T-helper 17 cell (primary cell): ENCODE measurements at places on chromosomes 5 and 9.

- H3K27ac ChIP-seq, result peak overlapping the region; percentile 98
- no peaks in the 10 kb centered on the region for H3K27me3 ChIP-seq
- peak overlapping the region; percentile 85 for H3K4me3 ChIP-seq
- no peak for DNase-seq
These were observed 26.9 kb downstream of the ADAM19 start for GRCh38 chr5:157548513-157549282.

DNA sequence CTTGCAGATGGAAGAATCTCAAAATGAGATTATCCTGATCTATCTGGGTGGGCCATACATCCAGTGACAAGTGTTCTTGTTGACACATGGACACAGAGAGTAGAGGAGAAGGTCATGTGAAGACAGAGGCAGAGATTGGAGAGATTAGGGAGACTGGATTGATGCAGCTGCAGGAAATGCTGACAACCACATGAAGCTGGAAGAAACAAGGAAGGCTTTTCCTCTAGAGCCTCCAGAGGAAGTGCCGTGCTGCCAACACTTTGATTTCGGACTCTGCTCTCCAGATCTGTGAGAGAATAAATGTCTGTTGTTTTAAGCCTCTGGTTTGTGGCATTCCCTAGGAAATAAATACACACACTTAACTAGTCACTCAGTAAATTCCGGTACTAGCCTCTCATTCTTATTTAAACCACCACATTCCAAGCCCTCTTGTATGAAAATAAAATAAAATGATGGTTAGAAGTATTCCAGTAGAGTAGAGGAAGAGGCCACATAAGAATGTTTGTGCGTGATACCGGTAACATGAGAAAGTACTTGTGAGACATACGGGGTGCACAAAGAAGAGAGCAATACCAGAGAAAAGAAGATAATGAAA is 110.9 kb upstream of the DMAC1 start:
- DNase-seq, result no peak
- peaks cover 8% of the 10 kb centered on the region for H3K27me3 ChIP-seq
- peaks cover 5% of the 10 kb centered on the region for H3K4me1 ChIP-seq
- no peak overlapping the region for H3K4me3 ChIP-seq

- no peak overlapping the region for H3K4me3 ChIP-seq
- no peak for DNase-seq
- H3K4me1 ChIP-seq, result peaks cover 57% of the 10 kb centered on the region
- H3K36me3 ChIP-seq, result no peaks in the 10 kb centered on the region
- H3K27me3 ChIP-seq, result no peaks in the 10 kb centered on the region
- H3K27ac ChIP-seq, result peak overlapping the region; percentile 62
These were observed 110.7 kb upstream of the SPRY4 start for GRCh38 chr5:142435410-142436115.

- no peak overlapping the region for H3K4me3 ChIP-seq
- no peaks in the 10 kb centered on the region for H3K4me1 ChIP-seq
- no peak for DNase-seq
- no peak overlapping the region for H3K27ac ChIP-seq
- H3K27me3 ChIP-seq, result peaks cover 78% of the 10 kb centered on the region
These were observed 5.6 kb upstream of the NTNG2 start for GRCh38 chr9:132156262-132156661.

DNA sequence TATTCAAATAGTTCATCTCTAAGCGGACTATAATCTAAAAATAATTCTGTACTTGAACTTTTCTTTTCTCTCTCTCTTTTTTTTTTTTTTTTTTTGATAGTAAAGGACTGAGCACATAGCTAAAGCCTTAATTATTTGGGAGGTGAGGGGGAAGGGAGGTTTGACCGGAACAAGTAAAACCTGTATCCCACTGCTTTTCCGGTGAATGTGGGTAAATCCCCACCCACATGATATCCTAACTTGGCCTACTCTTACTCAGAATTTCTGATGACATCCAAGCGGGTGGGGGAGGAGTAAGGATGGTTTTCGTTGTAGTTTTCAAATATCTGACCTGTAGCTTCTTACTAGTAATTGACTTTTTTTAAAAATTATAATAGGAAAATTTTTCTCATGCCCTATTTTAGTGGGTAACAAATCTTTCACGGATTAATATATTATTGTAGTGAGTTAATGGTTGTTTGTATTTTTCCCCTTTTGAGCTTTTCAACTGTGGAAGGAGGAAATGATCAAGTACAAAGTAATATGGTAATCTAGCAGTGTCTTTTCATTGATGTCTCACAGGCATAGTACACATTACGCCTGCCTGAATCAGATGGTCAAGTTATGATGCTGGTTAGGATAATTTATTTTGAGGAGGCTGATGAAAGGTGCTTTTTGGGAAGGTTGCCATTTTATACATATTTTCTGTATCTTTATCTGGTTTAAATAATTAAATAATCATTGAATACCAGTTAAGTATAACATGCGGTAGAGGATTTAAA is 2.2 kb upstream of the ELL2 start:
- no peak for DNase-seq
- H3K4me1 ChIP-seq, result peaks cover 34% of the 10 kb centered on the region
- H3K36me3 ChIP-seq, result peaks cover 5% of the 10 kb centered on the region
- no peak overlapping the region for H3K4me3 ChIP-seq

DNA sequence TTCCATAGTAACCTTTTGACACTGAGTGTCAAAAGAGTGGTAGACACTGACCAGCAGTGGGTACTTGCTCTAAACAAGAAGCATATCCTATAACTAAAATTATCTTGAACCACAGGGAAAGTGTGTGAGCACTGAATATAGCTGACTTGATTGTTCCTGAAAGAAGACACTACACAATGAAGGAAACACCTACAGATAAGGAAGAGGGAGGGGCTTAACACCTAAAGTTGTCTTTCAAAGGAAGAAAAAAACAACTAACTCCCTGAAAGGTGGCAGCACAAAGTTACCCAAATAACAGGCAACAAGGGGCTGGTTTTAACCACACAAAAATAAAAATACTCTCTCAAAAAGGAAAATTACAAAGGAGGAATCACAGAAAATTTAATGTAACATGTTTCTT is 6.6 kb downstream of the ELAVL2 start:
- no peak overlapping the region for H3K4me3 ChIP-seq
- H3K27me3 ChIP-seq, result peaks cover 12% of the 10 kb centered on the region
- DNase-seq, result no peak
- H3K27ac ChIP-seq, result no peak overlapping the region

GRCh38 chr9:102845827-102846371 is 149.2 kb upstream of the CYLC2 start:
- DNase-seq, result no peak
- no peak overlapping the region for H3K27ac ChIP-seq
- no peaks in the 10 kb centered on the region for H3K36me3 ChIP-seq
- H3K27me3 ChIP-seq, result no peaks in the 10 kb centered on the region
- no peaks in the 10 kb centered on the region for H3K4me1 ChIP-seq
- H3K4me3 ChIP-seq, result no peak overlapping the region

GRCh38 chr5:1124205-1125029 is 12.6 kb upstream of the SLC12A7 start:
- no peak for DNase-seq
- H3K36me3 ChIP-seq, result no peaks in the 10 kb centered on the region
- H3K4me1 ChIP-seq, result peaks cover 6% of the 10 kb centered on the region
- H3K27me3 ChIP-seq, result peaks cover 14% of the 10 kb centered on the region
- no peak overlapping the region for H3K4me3 ChIP-seq
- H3K27ac ChIP-seq, result no peak overlapping the region

- H3K27ac ChIP-seq, result peak overlapping the region; percentile 96
- H3K36me3 ChIP-seq, result peaks cover 3% of the 10 kb centered on the region
- no peaks in the 10 kb centered on the region for H3K27me3 ChIP-seq
- H3K4me3 ChIP-seq, result peak overlapping the region; percentile 96
These were observed 2.0 kb downstream of the MATR3 start for GRCh38 chr5:139295346-139296057.

GRCh38 chr9:68473790-68474189 is 66.9 kb downstream of the TMEM252 start:
- H3K4me1 ChIP-seq, result no peaks in the 10 kb centered on the region
- H3K27ac ChIP-seq, result no peak overlapping the region
- H3K4me3 ChIP-seq, result no peak overlapping the region
- H3K27me3 ChIP-seq, result peaks cover 44% of the 10 kb centered on the region
- no peak for DNase-seq

DNA sequence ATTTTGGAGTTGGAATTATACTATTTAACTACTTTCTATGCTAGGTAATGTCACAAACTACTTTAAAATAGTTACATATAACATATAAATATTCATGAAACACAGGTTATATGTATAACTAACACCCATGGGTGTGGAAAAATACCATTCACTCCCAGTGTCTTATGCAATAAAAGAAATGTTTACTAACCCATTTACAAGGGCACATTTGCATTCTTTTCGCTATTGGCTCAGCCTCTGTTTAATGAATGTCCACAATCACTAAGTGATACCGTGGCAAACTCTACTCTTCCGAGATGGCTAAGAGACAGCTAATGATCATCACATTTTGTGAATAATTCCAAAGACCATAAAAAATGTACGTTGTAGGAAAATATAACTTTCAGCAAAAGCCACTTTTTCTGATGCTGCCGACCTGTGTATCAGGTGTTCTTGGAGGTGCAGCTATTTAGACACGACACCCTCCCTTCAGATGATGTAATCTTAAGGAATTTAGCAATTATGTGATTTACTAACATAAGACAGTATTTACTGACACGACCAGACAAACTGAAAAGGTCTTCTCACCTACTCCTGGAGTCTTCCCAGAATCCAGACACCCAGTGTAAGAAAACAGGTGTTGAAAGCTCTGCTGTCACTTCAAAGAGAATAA is 121.7 kb upstream of the FAM120A start:
- H3K27ac ChIP-seq, result no peak overlapping the region
- no peak overlapping the region for H3K4me3 ChIP-seq
- H3K4me1 ChIP-seq, result peaks cover 2% of the 10 kb centered on the region
- no peak for DNase-seq
- peaks cover 5% of the 10 kb centered on the region for H3K27me3 ChIP-seq

DNA sequence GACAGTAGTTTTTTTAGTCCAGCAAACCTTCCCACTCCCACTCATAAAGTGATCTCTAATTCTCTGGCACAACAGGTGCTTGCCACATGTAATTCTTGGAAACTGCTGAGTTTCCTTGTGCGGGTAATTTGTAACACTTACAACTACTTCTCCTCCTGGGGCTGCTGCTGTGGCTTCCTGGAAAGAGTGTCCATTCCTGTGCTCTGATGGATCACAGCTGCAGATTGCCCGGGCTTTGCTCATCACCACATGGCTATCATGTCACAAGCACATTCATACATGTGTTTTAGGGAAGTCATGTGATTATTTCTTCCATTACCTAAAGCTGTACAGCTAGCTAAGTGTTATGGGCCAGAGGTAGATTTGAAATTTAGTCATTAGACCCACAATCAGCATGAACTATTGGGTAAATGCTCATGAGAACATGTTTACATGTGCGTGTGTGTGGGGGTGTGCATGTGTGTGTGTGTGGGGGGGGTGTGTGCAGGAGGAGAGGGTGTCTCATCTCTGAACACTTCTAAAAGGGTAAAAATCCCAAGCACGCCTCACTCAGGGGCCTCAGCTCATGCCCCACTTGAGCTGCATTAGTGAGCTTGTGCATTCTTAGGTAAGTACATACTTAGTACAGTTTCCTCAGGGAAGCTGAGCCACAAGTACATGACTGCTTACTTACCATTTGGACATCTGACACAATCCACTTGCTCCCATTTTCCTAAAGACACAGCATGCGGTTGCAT is 118.1 kb upstream of the CCDC112 start:
- H3K27ac ChIP-seq, result no peak overlapping the region
- H3K36me3 ChIP-seq, result no peaks in the 10 kb centered on the region
- H3K4me1 ChIP-seq, result no peaks in the 10 kb centered on the region

DNA sequence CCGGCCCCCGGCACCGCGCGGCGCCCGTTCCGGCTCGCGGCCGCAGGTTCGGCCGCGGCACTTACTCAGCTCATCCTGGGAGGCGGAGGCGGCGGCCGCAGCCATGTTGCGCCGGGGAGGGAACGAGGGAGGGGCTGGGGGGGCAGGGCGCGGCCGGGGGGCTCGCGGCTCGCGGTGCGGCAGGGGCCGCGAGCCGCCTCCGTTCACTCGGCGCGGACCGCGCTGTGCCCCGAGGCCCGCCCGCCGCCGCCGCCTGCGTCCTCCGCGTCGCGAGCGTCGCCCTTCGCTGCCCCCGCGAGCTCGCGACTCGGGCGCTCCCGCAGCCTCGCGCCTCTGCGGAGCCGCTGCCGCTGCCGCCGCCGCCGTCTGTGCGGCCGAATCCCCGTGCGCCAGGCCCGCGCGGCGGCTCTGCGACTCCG is 735 bp downstream of the ECPAS start:
- H3K4me3 ChIP-seq, result peak overlapping the region; percentile 88
- H3K27me3 ChIP-seq, result peaks cover 8% of the 10 kb centered on the region
- H3K27ac ChIP-seq, result no peak overlapping the region
- H3K36me3 ChIP-seq, result no peaks in the 10 kb centered on the region

GRCh38 chr5:132055808-132056609 is 4.4 kb upstream of the IL3 start:
- H3K4me1 ChIP-seq, result peaks cover 63% of the 10 kb centered on the region
- no peaks in the 10 kb centered on the region for H3K36me3 ChIP-seq
- peak overlapping the region; percentile 92 for H3K27ac ChIP-seq
- H3K4me3 ChIP-seq, result peak overlapping the region; percentile 77

- no peak for DNase-seq
- H3K36me3 ChIP-seq, result peaks cover 11% of the 10 kb centered on the region
- H3K4me3 ChIP-seq, result no peak overlapping the region
- peaks cover 9% of the 10 kb centered on the region for H3K4me1 ChIP-seq
- no peak overlapping the region for H3K27ac ChIP-seq
These were observed 72.1 kb downstream of the LRSAM1 start for GRCh38 chr9:127523312-127523851.

GRCh38 chr9:77028478-77028877 is 9.0 kb downstream of the FOXB2 start:
- no peak for DNase-seq
- no peak overlapping the region for H3K27ac ChIP-seq
- no peak overlapping the region for H3K4me3 ChIP-seq
- peaks cover 2% of the 10 kb centered on the region for H3K36me3 ChIP-seq
- no peaks in the 10 kb centered on the region for H3K4me1 ChIP-seq
- H3K27me3 ChIP-seq, result peaks cover 69% of the 10 kb centered on the region

GRCh38 chr5:168712280-168712924 is 133.2 kb upstream of the PANK3 start:
- peaks cover 25% of the 10 kb centered on the region for H3K27me3 ChIP-seq
- no peaks in the 10 kb centered on the region for H3K36me3 ChIP-seq
- no peak overlapping the region for H3K4me3 ChIP-seq
- no peak overlapping the region for H3K27ac ChIP-seq
- peaks cover 2% of the 10 kb centered on the region for H3K4me1 ChIP-seq

DNA sequence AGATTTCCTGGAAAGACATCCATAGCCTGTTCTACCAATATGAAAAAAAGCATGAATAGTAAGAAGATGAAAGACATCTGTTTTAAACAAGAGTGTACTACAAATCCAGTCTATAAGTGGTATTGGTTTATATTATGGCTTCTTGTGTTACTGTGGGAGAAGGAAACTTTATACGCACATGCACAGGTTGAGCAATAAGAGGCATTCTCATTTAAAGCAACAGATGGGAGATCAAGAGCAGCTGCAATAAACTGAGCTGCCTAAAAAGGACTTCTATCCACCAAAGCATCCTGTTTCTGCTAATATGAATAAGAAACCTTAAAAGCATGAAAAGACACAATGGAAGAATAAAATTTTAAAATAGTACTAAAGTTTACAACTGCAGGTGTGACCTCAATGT is 8.6 kb upstream of the PCDHB1 start:
- H3K36me3 ChIP-seq, result no peaks in the 10 kb centered on the region
- H3K4me3 ChIP-seq, result no peak overlapping the region
- H3K27me3 ChIP-seq, result peaks cover 5% of the 10 kb centered on the region
- no peak overlapping the region for H3K27ac ChIP-seq

- H3K4me1 ChIP-seq, result peaks cover 5% of the 10 kb centered on the region
- H3K4me3 ChIP-seq, result no peak overlapping the region
- no peak overlapping the region for H3K27ac ChIP-seq
- H3K27me3 ChIP-seq, result no peaks in the 10 kb centered on the region
These were observed 1244.1 kb upstream of the ACO1 start for GRCh38 chr9:31140316-31140715.

- H3K36me3 ChIP-seq, result peaks cover 12% of the 10 kb centered on the region
- peaks cover 85% of the 10 kb centered on the region for H3K27me3 ChIP-seq
- H3K4me3 ChIP-seq, result peak within 1 kb of the TSS; percentile 73
- no peak for DNase-seq
- no peak within 1 kb of the TSS for H3K27ac ChIP-seq
These were observed at the start of gene C1QTNF2 for GRCh38 chr5:160369990-160370712. Gene C1QTNF2, minus strand, starts transcription at chr5:160370626. Its CDS starts 15,615 bp downstream, at chr5:160355011.
